Iris pigment epithelial cell (primary cell): ENCODE measurements at places on chromosomes 7 and 10.

DNA sequence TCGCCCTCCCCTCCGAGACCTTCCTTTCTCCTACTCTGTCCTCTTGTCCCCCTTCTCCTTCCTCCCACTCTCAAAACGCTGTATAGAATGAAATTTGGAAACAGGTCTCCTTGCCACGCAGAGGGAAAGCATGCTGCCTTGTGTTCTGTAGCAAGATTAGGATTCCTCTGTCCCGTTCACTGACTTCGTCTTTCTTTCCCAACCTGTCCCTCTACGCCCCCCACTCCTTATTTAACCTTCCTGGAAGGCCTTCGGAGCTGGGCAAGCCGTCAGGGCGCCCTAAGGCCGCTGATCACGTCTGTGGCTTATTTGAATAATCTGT, 1.3 kb downstream of the HOXA9 start:
- no peak for DNase-seq

DNA sequence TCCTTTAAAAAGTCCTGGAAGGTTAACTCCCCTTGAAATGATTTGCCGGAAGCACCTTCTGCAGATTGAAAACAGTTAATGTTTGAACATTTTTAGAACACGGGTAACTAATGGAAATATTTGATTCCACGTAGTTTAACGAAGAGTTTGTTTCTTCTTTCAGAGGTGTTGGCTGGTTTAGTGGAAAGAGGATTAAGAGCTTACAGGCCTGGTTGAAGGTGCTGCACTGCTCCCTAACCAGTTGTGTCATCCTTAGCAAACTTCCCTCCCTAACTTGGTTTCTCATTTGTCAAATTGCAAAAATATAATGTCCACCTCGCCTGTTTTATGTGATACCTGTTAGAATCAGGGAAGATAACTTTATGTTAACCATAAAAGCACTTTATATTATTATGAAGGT, 243.0 kb upstream of the FZD8 start:
- no peak for DNase-seq

DNA sequence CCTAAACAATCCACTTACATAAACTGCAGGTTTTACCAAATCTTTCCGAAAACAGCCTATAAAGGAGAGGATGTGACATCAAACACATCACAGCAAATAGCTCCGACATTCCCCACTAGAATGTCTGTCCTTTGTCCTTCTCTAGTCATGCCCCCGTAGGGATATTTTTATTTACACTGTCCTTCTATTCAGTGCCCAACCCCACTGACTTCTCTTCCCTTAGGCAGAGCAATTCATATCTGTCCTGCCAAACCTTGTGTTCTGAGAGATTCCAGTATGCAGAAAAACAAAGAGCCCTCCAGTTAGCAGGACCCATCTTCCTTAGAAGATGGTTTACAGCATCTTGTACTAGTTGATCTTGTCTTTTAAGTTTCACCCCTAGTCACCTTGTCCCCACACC, 5.4 kb upstream of the GLI3 start:
- no peak for DNase-seq

- no peak for DNase-seq
These were observed 610.5 kb downstream of the KCNMA1 start for GRCh38 chr10:77027141-77027540.

DNA sequence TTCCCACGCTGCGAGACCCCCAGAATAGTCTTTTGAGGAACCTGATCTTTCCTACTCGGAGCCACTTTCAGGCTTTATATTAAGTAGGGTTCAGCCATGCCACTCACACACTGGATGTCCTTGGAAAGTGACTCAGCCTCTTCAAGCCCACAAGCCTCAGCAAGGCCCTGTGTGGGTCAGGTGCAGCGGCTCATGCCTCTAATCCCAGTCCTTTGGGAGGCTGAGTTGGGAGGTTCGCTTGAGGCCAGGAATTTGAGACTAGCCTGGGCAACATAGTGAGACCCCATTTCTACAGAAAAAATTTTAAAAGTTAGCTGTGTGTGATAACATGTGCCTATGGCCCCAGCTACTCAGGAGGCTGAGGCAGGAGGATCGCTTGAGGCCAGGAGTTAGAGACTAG, 119.7 kb upstream of the TNRC18 start:
- DNase-seq, result peak; percentile 24

DNA sequence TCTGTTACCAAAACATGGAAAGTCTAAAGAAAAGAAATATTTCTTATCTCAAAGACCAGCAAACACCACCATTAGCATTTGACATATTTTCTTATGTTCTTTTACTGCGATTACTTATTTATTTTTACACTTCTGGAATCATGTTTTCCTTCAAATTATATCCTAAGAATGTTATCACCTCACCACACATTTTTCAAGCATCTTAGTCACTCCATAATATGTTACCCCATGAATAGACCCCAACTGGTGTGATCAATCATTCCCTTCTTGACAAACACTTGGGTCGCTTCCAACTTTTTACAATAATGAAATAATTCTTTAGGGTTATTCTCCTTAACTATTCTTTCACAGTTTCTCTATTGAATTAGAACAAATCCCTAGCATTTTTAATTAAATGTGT, 67.4 kb downstream of the AMPH start:
- no peak for DNase-seq

DNA sequence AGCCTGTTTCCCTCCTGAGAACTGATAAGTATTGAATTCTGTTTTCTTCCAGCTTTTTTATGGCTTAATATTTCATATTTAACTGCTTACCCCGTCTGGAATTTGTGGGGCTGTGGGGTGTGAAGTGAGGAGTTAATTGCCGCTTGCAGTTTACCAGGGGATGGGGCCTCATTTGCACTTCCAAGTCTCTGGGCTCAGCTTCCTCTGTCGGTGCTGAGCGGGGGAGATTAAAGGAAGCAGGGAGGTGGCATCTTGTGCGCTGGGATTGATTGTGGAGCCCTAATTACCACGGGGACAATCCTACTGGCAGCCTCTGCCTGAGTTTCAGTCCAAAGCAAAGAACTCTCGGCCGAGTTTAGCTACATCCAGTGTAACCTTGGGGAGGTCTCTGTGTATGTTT, 33.4 kb downstream of the ELFN1 start:
- DNase-seq, result no peak

- no peak for DNase-seq
These were observed 104.9 kb downstream of the XRCC2 start for GRCh38 chr7:152571068-152571467.

DNA sequence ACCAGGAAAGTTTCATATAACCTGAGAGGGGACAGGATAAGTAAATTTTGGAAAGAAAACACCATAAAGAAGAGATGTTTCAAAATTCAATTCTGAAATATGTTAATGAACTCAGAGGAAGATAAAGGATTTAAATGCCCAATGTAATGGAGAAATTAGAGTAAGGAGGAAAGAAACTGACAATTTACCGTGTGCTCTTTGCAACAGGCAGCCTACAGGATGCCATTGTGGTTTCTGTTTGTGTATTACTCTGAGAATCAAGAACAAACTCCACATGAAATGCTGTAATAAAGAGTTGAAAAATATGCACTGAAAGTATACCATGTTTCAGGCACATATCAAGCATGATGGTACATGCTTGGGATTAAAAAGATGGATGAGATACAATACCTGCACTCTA, 44.8 kb upstream of the GLCCI1 start:
- no peak for DNase-seq

DNA sequence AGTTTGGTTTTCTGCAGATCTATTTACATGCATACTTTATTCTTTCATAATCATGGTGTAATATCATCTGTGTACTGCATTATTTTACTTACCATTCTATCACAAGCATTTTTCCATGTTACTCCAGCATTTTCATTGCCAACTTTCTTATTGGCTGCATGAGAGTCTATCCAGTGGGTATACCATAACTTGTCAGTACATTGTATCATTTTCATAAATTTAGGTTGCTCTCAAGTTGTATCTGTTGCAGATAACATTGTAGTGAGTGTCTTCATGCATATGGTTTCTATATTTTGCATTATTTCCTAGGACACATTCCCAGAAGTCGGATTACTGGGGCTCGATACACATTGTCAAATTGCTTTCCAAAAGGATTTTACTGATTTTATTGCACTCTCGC, 87.2 kb upstream of the INSYN2A start:
- no peak for DNase-seq

GRCh38 chr7:158655931-158656441, 48.6 kb downstream of the NCAPG2 start:
- DNase-seq, result no peak

DNA sequence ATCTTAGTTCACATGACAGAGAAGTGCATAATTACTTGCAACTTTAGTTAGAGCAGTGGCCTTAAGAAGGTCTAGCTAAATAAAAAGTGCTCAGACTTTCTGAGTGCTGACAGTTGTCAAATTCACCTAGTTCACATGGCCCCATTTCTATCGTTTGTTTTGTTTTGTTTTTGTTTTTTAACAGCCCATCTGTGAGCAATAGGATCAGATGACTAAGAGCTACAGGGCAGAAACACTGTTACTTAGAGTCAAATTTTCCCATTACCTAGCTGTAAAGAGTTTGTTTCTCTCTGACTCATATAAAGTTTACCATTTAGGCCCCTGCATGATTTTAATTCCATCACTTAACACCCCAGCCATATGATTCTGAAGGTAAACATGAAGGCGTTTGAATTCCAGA, 18.8 kb downstream of the CAV1 start:
- peak; percentile 84 for DNase-seq

- no peak for DNase-seq
These were observed 71.8 kb upstream of the LOXL4 start for GRCh38 chr10:98339799-98340198.

DNA sequence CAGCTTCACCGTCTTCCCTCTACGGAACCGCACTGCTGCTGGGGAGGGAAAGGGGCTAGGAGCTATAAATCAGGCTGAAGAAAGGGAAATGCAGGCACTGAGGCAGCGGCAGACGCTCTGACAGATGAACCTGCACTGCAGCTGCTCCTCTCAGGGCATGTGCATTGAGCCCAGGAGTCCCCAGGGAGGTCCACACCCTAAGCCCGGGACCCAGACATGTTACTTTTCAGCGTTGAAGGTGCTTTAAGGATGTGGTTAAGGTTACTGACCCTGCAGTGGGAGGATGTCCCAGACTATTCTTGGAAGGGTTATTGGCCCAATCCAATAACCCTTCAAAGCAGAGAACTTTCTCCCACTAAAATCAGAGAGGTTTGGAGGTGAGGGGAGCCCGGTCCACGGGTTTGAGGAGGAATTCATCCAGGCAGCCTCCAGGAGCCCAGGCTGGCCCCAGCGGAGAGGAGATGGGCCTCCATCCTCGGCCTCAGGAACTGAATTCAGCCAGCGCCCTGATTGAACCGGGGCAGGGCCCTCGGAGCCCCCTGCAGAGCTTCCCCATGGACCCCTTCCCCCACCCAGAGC, 75.4 kb downstream of the ADARB2 start:
- DNase-seq, result no peak

DNA sequence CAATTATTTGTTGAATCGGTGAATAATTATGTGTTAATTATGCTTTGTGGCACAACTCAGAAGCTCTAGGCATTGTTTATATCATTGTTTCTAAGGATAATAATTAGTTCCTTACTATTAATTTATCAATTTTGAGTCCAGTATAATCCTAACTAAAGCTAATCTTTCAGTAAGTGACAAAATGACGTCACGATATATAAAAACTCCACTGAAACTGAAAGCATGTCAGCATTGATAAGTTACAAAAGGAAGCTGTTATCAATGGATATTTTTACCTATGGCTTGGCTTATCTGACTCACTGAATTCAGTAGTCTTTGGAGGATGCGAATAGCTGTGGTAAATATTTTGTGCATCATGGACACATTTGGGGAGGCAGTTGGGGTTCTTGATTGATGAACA, 793.1 kb downstream of the NXPH1 start:
- DNase-seq, result no peak

GRCh38 chr7:100818825-100819224, 8.5 kb downstream of the EPHB4 start:
- no peak for DNase-seq
